ENCODE measurements at places on chromosomes 3 and 15.

DNA sequence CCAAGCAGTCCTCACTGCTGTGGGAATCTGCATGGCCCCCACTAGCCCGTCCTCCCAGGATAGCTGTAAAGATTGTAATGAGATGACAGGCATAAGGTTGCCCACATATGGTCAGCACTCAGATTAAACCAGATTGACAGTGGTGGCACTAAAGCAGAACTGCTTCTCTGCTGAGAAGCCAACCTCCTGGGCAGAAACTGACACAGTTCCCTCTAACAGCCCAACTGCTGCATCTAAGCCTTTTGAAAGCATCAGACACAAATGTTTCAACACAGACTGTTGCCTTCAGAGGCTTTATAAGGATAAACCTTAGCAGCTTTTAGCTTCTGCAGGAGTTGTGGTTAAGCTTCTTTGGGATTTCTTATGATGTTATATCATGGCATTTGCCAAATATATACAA lies 13.0 kb downstream of the DCLK3 start:
- no peak for DNase-seq

DNA sequence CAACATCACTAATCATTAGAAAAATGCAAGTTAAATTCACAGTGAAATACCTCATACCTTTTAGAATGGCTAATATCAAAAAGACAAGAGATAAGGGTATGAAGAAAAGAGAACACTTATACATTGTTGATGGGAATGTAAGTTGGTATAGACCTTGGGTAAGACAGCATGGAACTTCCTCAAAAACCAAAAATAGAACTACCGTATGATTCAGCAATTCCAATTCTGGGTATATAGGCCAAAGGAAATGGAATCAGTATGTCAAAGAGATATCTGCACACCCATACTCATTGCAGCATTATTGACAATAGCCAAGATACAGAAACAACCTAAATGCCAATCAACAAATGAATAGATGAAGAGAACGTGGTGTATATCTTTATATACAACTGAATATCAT lies 166.8 kb upstream of the LRRN1 start:
- no peak for DNase-seq

GRCh38 chr15:71111181-71111565 lies 4.1 kb upstream of the THSD4 start:
- no peak for DNase-seq

DNA sequence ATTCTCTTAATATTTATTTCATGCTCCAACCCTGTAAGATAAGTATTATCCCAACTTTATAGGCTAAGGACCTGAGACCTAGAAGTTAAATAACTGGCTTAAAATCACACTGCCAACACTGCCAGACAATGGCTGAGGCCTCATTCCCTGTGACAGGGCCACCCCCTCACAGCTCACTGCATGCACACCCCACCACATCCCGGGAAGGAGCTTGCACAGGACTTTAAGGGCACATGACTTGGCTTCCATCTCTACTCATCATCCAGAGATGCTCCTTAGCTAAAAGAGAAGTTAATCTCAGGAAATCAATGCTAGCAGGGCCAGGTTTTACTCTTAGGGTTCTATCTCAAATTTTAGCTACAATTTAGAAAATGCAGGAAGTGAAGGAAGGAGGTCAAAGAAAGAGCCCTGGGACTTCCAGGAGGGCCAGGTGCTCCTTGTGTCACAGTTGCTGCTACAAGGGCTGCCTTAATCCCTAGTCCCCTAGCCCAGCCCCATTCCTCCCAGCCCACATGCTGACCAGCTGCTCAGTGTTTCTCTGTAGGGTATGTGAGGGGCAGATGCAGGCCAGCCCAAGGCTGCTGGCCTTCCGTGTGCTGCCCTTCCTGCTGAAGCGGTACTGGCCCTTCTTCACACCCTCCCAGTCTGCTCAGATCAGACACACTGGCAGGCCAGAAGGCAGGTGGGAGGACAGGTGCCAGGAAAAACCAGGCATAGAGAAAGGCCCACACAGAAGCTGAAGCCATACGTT lies 53.5 kb downstream of the WWTR1 start:
- DNase-seq: no peak

GRCh38 chr15:77012868-77013267 lies 17.9 kb downstream of the PSTPIP1 start:
- DNase-seq: peak; percentile 40

DNA sequence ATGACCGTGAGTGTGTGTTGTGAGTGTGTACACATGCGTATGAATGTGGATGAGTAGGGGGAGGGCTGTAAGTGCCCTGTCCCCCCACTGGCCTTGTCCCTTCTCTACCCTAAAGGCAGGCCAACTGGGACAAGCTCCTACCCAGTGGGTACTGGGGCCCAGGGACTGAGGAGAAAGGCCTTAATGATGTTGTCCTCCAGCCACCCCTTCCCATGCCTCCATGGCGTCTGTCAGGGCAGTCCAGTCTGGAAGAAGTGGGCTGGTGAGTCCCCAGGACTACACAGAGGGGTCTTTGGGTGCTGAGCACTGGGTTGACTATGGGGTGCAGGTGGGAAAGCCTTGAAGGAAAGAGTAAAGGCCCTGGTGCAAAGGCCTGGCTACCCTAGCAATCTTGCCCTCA lies 16.9 kb upstream of the CORO2B start:
- no peak for DNase-seq

- DNase-seq: no peak
These were observed 3.9 kb downstream of the BRK1 start for GRCh38 chr3:10119376-10119775.

GRCh38 chr3:151863611-151864010 lies 9.8 kb upstream of the SUCNR1 start:
- no peak for DNase-seq

DNA sequence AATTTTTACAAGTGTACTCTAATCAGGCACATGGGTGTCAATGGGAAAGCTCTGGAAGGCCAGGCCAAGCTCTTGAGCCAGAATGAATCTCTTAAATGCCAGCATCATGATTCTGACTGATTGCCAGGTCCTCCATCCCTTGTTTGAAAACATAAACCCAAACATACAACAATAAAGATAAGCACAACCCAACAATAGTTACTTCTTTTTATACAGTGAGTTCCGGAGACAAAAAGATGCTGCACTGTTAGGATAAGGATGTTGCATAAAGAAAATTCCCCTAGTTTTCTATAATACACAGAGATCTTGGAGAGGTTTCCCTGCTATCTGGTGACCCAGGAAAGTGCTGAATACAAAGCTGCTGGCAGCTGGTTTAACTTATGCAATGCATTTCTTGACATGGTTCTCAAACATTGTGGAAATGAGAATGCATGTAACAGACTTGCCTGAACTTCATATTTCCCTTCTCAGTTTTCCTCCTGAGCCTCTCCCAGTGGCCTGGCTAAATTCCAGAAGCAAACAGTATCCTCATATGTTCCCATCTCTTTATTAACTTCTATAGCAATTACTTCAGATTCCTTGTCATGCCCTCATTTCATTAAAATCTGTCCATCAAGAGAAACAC lies 180.1 kb upstream of the PRICKLE2 start:
- no peak for DNase-seq

GRCh38 chr3:188262488-188262887 lies 108.5 kb downstream of the LPP start:
- no peak for DNase-seq

- no peak for DNase-seq
These were observed 23.4 kb downstream of the PLSCR4 start for GRCh38 chr3:146227486-146227885.

DNA sequence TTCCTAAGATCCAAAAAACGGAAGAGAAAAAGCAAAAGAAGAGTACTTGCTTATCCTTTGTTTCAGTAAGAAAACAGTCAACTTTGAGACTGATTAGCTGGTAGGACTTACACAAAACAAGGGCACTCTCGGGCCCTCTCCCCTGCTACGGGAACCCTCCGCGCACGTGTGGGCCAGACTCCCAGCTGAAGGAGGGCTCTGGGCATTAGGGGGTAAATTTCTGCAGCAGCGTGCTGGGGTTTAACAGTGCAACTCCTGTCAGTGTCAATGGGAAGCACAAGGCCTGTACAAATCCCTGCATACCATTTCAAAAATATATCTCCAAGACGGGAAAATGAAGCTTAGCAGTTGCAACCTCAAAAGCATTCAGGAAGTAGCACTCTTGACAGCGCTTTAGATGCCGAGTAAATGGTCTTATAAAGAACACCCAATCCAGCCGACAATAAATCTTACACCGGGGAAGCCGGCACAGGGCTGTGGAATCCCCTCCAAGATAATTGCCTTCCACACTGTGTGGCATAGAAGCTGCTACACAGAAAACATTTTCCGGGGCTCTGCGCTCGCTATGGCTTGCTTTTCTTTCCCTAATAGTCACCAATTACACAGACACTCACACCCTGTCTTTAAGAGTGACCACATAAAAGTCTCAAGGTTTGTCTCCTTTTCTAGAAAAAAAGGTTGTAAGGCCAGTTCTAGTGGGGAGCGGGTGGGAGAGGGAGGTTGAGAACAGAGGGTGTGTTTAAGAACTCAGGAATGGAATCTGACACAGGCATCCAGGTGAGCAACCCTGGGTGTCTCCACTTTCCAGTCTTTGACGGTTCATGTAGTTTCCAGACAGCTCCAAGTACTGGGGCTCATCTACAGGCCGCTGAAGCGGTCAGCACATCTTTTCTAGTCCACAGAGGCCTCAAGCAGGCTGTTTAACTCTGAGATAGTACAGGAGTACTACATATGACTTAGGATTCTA lies 512.7 kb downstream of the FOXP1 start:
- no peak for DNase-seq

DNA sequence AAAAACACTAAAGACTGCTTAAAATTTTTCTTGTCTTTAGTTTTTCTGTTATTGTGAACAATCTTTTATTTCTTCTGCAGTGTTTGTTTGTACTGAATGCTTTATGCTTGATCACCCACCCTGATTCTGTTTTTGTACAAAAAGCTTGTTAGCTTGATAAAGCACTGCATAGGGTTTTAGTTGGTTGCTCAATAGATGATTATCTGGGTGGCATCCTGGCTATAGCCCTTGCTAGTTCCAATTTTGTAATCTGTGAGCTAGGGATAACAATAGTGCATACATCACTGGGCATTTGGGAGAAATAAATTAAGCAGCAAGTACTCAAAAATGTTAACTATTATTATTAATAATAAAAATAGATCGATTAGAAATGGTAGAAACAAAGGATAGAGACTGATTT lies 102.3 kb downstream of the ZPLD1 start:
- DNase-seq: no peak

GRCh38 chr15:62599791-62600777 lies 435.0 kb upstream of the C2CD4B start:
- DNase-seq: no peak

- DNase-seq: no peak
These were observed 95.8 kb downstream of the CHSY1 start for GRCh38 chr15:101156061-101156460.

GRCh38 chr3:175383813-175384212 lies 524.7 kb downstream of the NAALADL2 start:
- DNase-seq: no peak

GRCh38 chr3:195240171-195240701 lies 30.7 kb downstream of the XXYLT1 start:
- no peak for DNase-seq

DNA sequence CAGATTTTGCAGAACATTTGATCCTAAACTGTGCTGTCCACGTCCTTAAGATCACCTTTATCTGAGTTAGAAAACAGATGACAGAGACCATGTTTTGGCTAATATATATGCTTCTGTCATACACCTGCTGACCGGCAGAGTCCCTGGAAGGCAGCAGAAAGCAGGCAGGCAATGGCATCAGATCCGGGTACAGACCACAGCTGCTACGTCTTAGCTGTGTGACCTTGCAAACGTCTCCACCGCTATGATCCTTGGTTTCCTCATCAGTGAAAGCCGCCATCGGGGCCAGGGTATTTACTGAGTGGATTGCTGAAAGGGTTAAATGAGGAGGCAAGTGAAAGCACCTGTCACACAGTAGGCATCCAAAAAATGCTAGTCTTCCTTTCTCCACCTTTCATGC lies 72.1 kb downstream of the ABTB1 start:
- DNase-seq: no peak

DNA sequence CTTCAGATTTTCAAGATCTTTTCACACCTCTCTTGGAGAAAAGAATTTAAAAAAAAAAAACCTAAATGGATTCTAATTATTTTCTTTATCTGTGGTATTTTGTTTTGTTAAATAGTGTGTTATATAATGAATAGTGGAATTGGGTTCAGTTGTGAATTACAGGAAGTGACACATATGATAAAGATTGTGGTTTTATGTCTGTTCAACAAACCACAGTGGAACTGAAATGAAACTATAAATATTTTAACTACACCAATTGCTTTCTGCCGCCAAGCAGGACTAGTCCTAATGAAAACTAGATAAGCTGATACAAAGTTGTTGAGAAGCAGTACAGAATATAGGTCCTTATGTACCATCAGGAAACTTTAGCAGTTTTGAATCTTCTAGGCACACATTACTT lies 121.6 kb downstream of the UBE2E2 start:
- DNase-seq: no peak

GRCh38 chr3:157606011-157606851 lies 103.0 kb upstream of the VEPH1 start:
- DNase-seq: peak; percentile 75

GRCh38 chr3:123019591-123019990 lies 8.0 kb downstream of the SEMA5B start:
- DNase-seq: no peak

DNA sequence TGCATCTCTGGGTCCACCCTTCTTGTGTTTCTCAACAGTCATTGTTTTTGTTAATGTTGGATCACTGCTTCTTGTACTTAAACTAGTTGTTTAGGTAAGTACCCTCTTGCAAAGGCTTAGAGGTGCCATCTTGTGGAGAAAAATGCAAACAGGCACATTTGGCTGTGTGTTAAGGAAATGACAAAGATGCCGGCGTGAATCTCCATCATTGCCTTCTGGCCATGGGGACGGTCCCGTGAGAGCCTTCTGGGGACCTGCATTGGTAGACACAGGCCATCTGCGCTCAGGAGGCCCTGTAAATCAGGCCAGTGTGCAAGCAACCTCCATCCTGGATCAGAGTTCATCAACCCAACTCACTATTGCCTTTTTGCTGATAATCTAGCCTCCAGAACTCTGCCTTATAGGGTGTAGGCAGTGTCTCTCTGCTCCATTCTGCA lies 158.6 kb upstream of the NR2E3 start:
- DNase-seq: peak; percentile 18

GRCh38 chr3:82707035-82707434 lies 945.6 kb upstream of the GBE1 start:
- no peak for DNase-seq

- DNase-seq: no peak
These were observed 185.6 kb upstream of the ADAMTS9 start for GRCh38 chr3:64873400-64873799.

- no peak for DNase-seq
These were observed 268.9 kb downstream of the UACA start for GRCh38 chr15:70494517-70494851.

GRCh38 chr15:77144492-77145070 lies 73.7 kb upstream of the TSPAN3 start:
- DNase-seq: no peak

GRCh38 chr3:146115619-146116018 lies 45.4 kb downstream of the PLOD2 start:
- no peak for DNase-seq

GRCh38 chr3:34856081-34856947 lies 783.0 kb upstream of the ARPP21 start:
- no peak for DNase-seq
